ENCODE measurements at places on chromosomes 5 and 9. TPM values are rescaled to one million over a fixed set of nuclear protein-coding genes. Genes with fewer than 3 reads are reported as not detected.

ATP10B gene
- total RNA-seq: not detected

GABRA6 gene
- not detected for total RNA-seq

LHX3 gene
- not detected for total RNA-seq

THBS4 gene
- 1.5 TPM for total RNA-seq

ARSK gene
- 19.0 TPM for total RNA-seq

PKD2L2 gene
- total RNA-seq: not detected

ANKRD34B gene
- total RNA-seq: not detected

LRRC19 gene
- not detected for total RNA-seq

SLCO6A1 gene
- not detected for total RNA-seq

DDX4 gene
- not detected for total RNA-seq

ANGPTL2 gene
- total RNA-seq: 47.5 TPM

C5orf15 gene
- 31.1 TPM for total RNA-seq

NINJ1 gene
- 14.6 TPM for total RNA-seq

PPP6C gene
- total RNA-seq: 28.0 TPM

PTGER4 gene
- 0.57 TPM for total RNA-seq

SPATA31D4 gene
- not detected for total RNA-seq

PCDHB10 gene
- total RNA-seq: 0.41 TPM

ENHO gene
- total RNA-seq: not detected

GDF9 gene
- 0.18 TPM for total RNA-seq

SLC28A3 gene
- total RNA-seq: 0.16 TPM

GTF3C5 gene
- total RNA-seq: 33.9 TPM

ANKDD1B gene
- 3.8 TPM for total RNA-seq

ZNF462 gene
- 9.1 TPM for total RNA-seq

ZMYND19 gene
- 15.5 TPM for total RNA-seq

LCN6 gene
- total RNA-seq: not detected
